ENCODE measurements at places on chromosomes 16 and 17. TPM values are rescaled to one million over a fixed set of nuclear protein-coding genes. Genes with fewer than 3 reads are reported as not detected.
A peak's percentile ranks its signal among the peaks of the same experiment; 100 is the strongest.

DNA sequence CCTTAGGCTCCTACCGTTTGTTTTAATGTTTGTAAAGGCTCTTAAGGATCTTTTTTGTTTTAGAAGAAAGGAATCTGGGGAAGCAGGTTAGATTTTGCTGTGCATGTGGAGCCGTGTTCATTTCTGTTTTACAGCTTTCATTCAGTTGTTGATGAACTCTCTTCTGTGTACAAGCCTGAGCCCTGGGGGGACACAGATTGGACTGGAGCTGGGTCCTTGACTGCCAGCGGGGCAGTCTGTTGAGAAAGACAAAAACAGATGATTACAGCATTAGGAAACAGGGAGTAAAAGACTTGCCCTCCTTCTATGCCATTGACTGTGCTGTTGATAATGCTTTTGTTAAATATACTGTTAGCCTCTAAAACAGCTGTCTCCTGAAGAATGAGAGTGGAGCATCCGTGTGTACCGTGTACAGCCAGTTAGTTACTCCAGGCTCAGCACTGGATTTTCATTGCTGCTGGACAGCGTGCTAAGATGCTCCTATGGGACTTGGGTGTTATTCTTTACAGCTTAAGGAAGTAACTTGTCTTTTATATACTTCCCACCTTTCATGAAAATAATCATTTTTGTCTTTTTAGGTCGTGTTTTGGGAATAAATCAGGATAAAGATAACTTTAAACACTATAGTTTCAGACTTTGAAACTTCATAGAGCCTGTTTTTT lies 3.2 kb downstream of the MAP1LC3B start:
- DNase-seq = no peak

- no peak for DNase-seq
These were observed 9.3 kb upstream of the USP7 start for GRCh38 chr16:8972843-8973586.

- DNase-seq = no peak
These were observed 5.2 kb downstream of the IL17C start for GRCh38 chr16:88643644-88643932.

- peak; percentile 60 for DNase-seq
These were observed 26.1 kb upstream of the KDM8 start for GRCh38 chr16:27177031-27177774.

DNA sequence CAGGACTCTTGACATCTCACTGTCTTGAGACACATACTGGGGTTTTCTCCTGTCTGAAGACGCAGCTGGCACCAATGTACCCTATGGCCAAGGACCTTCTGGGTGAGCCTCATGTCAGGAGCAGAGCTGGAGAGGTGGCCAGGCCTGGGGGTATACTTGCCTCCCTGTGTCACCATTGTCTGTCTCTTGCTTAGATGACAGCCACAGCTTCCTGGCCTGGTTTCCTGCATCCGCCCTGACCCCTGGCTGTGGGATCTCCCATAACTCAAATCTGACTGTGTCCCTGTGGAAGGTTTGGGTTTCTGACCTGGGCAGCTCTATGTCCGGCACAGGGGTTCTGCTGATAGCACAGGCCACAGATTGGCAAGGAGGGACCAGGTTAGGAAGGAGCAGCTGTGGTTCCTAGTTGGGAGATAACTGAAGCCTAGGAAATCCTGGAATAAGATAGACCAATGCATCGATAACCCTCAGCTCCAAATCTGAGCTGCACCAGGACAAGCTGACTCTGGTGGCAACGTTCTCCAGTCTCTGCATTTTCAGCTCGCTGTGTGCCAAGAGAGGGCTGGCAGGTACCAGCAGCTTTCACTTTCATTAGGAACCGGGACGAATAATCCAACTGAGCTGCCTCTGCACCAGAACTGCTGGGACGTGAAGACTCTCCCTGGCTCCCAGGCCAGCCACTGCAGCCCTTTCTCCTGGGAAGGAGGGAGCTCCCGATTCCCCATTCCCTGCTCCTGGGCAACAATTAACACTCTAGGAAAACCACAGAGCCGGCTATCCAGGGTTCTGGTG lies 5.0 kb downstream of the DEXI start:
- no peak for DNase-seq

GRCh38 chr16:19892902-19893301 lies 8.3 kb upstream of the GPRC5B start:
- DNase-seq = no peak

The ASB16 gene
- total RNA-seq = not detected

GRCh38 chr17:67046398-67046797 lies 2.0 kb downstream of the CACNG1 start:
- DNase-seq = no peak

DNA sequence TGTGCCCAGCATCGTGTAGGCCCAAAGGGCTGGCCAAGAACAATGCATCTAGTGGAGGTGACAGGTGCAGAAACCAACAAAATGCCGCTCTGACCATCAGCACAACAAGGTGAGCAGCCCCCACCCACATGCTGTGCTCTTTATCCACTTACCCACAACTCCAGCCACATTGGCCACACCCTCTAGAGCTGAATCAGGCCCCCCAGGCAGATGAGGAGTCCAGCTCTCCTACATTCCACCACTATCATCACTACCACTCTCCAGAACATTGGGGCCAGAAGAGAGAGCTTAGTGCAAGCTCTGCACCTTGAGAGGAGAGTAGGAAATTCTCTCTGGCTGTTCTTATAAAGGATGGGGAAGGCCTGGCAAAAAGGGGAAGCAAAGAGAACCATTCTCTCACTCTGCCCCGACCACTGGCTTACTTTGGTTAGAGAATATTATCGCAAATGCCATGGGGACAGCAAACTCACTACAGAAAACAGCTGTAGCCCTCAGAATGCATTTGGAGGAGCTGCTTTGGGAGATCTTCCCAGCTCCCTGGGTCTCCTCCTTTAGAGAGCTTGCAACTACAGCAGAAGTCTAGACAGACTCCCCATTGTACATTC lies 75.0 kb downstream of the TMEM132E start:
- no peak for DNase-seq

- DNase-seq = no peak
These were observed 69.1 kb upstream of the BRD7 start for GRCh38 chr16:50437769-50438437.

GRCh38 chr16:65476448-65476955 lies 354.6 kb upstream of the CDH11 start:
- no peak for DNase-seq

GRCh38 chr17:31462261-31462660 lies 70.8 kb downstream of the RAB11FIP4 start:
- no peak for DNase-seq

The NPIPA3 gene
- 6.3 TPM for total RNA-seq

- DNase-seq = peak; percentile 61
These were observed 542 bp downstream of the SLC39A11 start for GRCh38 chr17:73091770-73092522.

The GRIN2C gene
- under 0.01 TPM for total RNA-seq

The SYNGR3 gene
- total RNA-seq = 0.17 TPM

- DNase-seq = peak; percentile 34
These were observed 22.2 kb downstream of the TRPV3 start for GRCh38 chr17:3535253-3535995.

DNA sequence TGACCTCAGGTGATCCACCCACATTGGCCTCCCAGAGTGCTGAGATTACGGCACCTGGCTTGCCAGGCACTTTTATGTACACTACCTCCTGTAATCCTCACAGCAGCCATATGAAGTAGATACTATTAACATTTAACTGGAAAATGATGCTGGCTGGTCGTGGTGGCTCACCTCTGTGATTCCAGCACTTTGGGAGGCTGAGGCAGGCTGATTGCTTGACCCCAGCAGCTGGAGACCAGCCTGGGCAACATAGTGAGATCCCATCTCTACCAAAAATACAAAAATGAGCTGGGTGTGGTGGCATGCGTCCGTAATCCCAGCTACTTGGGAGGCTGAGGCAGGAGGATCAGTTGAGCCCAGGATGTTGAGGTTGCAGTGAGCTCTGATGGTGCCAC lies 2.0 kb upstream of the MAPK3 start:
- no peak for DNase-seq

The SLFN12L gene
- total RNA-seq = 0.12 TPM

GRCh38 chr17:21061971-21062526 lies 19.2 kb upstream of the USP22 start:
- DNase-seq = no peak

- peak; percentile 39 for DNase-seq
These were observed 214.3 kb upstream of the CDH11 start for GRCh38 chr16:65336160-65336559.

DNA sequence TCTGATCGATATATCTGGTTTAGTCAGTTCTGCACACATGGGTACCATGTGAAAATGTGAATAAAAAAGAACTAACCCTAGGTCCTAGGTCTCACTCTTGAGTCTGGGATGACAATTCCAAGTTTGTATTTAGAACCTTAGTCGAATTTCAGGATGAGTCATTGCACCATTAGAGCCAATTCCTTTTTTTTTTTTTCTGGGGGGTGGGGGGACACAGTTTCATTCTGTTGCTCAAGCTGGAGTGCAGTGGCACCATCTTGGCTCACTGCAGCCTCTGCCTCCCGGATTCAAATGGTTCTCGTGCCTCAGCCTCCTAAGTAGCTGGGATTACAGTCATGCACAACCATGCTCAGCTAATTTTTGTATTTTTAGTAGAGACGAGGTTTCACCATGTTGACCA lies 41.6 kb downstream of the SPAG9 start:
- peak; percentile 25 for DNase-seq

- DNase-seq = no peak
These were observed 6.5 kb downstream of the KATNIP start for GRCh38 chr16:27556471-27556870.

DNA sequence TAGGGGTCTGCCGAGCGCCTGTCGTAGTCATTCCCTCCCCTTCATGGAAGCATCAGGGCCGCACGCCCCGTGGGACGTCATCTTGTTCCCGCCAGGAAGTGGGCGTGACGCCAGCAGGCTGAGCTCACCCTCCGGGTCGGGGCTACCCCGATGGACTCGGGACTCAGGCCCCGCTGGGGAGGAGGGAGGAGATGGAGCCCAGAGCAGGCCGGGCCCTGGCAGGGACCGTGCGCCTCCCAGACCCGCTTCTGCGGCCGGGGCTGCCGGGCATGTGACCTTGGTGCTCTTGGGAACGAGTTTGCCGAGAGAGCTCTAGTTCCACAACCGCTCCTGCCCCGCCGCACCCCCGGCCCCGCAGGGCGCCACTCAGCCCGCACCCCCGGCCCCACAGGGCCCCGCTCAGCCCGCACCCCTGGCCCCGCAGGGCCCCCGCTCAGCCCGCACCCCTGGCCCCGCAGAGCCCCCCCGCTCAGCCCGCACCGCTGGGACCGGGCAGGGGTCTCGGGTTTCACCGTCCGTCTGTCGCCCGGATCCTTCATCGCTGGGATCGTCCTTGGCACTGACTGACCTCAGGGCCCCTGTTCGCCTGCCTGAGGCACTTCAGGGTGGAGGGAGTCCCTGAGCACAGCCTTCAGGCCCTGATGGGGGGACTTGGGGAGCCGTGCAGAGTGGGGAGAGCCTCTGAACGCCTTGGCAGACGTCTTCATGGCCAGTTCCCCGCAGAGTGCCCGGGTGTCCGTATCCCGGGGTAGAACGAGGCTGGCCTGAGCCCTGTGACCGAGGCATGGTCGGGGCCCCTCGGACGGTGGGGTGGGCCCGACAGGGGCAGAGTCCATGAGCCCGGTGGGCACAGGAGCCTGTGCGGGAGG lies 5.8 kb downstream of the CACNA1H start:
- DNase-seq = no peak

GRCh38 chr17:55683550-55684315 lies 38.9 kb downstream of the TMEM100 start:
- DNase-seq = no peak

The ZNF19 gene
- 5.2 TPM for total RNA-seq

- DNase-seq = no peak
These were observed 458.7 kb upstream of the ZFHX3 start for GRCh38 chr16:73506568-73507056.

The GPR179 gene
- total RNA-seq = not detected

The ASPHD1 gene
- total RNA-seq = 1.5 TPM

DNA sequence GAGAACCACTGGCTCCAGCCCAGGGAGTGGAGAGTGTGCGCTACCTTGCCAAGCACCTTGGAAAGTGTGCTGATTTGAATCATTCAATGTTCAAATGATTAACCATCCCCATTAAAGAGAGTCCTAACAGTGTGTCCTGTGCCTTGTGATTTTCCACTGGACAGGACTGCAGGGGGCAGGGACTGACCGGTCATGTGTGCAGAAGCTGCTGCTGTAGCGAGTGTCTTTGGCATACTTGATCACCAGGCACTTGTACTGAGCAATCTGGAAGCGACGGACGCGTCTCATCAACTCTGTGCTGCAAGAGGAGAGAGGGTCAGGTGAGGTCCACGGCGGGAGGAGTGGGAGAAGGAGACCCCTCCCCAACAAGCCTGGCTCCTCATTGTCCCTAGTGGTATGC lies 2.0 kb downstream of the TK1 start:
- DNase-seq = no peak

DNA sequence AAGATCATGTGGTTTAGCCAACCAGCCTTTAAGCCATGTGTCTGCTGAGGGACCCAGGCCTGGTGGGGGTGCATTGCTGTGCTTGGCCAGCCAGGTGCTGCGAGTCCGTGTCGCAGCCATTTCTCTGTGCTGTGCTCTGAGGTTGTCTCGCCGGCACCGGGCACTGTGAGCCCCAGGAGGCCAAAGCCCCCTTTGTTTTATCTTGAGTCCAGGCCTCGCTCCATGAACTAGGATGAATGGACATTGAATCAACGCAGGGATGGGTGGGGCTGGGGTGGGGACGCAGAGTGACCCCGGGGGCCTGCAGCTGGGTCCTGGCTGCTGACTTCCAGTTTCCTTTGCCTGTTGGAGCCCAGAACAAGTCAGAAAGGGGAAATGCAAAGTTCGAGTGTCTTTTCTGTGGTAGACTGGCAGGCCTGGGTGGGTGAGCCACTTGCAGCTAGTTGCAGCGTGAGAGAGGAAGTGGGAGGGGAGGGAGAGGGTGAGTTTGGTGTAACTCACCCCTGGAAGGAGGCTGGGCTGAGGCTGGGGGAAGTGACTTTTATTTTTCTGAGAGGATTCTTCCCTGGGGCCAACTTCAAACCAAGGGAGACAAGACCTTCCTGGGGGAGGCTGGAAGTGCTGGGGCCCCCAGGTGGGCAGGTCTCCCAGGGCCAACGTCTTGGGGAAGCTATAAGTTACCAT lies 324.7 kb downstream of the SEC14L1 start:
- DNase-seq = no peak

DNA sequence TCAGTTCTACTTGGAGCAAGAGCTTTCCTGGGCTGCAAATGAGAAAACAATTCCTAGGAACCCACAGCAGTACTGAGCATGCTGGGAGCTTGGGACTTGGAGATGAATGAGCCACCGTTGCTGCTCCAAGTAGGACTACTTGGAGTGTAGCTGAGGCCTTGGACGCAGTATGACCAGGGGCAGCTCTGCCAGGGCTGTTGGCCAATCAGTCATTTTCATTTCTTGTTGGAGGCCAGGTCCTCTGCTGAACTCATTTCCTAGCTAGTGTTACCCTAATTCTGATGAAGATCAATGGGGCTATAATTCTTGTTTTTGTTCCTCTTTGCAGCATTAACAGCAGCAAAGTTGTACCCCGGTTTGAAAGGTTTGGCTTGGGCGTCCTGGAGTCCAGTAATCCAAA lies 8.0 kb upstream of the LGALS9 start:
- no peak for DNase-seq

GRCh38 chr16:20838240-20838639 lies 31.9 kb downstream of the REXO5 start:
- no peak for DNase-seq

Measured in mammary epithelial cell (primary cell).